Brain pericyte (primary cell): ENCODE measurements at places on chromosomes 1 and 21.

- DNase-seq: no peak
Measured at GRCh38 chr21:42614811-42615351, 38.5 kb upstream of the PDE9A start.

DNA sequence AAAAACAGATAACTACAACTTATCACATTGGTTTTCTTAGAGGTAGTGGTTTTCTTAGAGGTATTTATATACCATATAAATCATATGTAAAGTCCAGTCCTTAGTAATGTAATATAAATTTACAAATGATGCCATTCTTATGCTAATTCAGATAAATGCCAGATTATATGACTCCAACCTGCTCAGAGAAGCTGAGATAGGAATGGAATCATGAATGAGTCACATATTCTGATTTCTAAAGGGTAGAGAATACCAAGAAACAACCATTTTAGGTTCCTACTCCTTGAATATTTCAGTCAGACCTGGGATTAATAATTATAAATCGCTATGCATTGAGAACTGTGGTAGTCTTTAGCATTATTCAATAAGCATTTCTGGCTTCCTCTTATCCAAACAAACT lies 760.1 kb upstream of the NEGR1 start:
- DNase-seq: no peak

DNA sequence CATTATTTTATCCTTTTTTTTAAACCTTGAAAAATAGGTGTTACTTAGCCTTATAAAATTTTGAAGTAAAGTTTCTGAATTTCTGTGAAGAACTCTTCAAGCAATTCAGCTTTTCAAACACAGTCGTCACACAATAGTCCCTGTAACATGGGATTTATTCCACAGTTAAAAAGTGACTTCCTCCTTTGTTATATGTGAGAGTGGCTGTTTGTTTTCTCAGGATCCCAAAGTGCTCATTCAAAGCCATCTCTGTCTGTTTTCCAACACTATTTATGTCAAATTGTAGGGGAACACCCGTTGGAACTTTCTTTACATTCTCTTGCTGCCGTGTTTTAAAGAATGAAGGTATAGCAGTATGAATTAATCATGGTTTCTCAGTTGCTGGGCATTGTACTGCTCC lies 80.8 kb upstream of the GPR52 start:
- no peak for DNase-seq

DNA sequence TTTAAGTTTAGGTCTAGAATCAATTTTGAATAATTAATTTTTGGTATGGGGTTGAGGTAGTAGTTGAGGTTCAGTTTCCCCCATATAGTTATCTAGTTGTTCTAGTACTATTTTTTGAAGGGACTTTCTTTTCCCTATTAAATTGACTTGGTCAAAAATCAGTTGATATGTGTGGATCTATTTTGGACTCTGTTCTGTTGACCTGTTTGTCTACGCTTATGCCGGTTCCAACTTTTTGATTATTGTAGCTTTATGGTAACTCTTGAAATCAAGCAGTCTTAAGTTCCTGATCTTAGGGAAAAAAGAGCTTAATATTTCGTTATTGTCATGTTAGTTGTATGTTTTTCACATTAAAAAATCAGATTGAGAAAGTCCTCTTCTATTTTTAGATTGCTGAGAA lies 60.7 kb downstream of the FOXD2 start:
- no peak for DNase-seq

GRCh38 chr1:168386492-168386891 lies 105.8 kb downstream of the TBX19 start:
- DNase-seq: no peak

DNA sequence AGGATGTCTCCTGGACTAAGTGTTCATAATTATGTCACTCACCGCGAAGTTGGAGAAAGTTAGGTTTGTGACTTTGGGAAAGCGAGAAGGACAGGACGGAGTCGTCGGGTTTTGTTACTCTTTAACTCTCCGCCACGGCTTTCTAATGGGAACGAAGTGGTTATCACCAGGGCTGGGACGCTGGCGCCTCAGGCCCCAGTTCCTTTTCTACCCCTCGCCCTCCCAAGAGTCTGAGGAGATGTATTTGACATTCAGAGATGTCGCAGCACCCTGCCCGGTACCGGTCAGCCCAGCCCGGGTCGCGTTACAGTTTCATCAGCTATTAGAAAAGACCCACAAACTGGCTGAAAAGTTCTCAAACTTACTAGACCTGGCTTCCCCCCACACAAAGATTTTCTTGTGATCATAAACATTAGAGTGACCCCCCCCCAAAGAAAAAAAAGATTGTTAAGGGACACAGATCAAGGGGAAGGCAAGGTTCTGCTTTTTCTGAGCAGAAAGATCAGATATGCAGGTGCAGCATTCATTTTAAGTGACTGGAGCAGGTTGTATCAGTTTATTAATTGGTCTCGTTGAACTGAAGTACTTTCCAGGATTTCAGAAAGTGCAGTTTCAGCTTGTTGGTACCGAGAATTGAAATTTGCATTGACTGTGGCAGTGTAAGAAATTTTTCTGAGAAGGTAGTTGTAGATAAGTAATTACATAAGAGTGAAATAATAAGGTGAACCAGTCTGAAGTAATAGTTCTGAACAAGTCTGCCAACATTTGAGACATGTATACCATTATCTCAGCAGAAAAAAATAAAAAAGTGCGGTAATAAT lies 859 bp upstream of the ZBTB18 start:
- DNase-seq: no peak

DNA sequence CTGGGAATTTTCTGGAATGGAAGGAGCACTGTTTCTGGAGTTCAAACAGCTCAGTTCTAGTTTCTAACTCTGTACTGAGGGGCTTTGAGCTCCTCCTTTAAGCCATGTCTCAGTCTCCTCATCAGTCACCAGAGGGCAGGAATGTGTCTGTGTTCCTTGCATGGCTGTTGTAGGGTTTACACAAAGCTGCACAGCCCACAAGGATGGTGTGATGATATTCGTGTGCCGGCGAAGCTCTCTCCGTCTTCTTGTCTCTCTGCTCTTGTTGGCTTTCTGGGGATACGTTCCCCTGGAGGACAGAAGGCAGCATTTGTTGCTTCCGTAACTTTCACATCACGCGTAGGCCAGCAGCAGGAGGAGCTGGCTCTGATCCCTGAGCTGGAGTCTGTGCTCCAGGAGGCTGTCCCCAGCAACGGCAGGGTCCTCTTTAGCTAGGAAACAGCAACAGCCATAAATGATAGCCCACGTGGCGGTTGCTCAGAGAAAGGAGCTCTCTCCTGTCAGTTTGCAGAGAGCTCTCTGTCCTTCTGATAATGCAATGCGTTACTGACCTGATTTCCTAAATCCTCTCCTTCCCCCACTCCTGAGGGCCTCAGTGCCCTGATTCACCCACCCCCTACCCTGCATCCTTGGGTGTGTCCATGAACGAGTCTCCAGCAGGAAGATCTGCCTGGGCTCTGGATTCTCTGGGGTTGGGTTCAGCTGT lies 189.2 kb upstream of the VAMP3 start:
- DNase-seq: no peak
